ENCODE measurements at places on chromosomes 5 and 9. TPM values are rescaled to one million over a fixed set of nuclear protein-coding genes. Genes with fewer than 3 reads are reported as not detected.
A peak's percentile ranks its signal among the peaks of the same experiment; 100 is the strongest.

Gene FBXL7
- total RNA-seq = 18.1 TPM

Gene CNTNAP3
- total RNA-seq = 16.4 TPM

Gene NSD1
- 44.2 TPM for total RNA-seq

GRCh38 chr5:15683332-15683731 is 183.4 kb downstream of the FBXL7 start:
- DNase-seq = no peak

DNA sequence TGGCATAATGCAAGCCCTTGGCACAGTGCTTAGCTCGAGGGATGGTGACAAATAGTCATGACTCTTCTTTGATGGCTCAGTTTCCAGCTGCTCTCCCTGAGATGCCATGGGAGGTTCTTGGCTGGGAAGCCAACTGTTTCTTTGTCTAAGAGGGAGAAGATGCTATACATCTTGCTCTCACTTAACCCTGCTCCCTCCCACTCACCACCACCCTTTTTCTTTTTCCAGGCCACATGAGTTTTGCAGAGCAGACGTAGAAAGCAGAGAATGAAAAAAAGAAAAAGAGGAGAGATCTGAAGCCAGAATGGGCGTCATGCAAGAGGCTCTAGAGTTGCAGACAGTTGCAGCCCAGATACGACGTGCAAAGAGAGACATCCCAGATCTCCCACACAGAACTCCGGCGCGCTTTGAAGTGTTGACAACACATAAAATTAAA is 160.5 kb downstream of the FGF18 start:
- peak; percentile 48 for DNase-seq

GRCh38 chr5:180138214-180138975 is 66.8 kb upstream of the RNF130 start:
- DNase-seq = peak; percentile 11

- no peak for DNase-seq
Measured at GRCh38 chr5:131644370-131644769, 9.3 kb upstream of the RAPGEF6 start.

- no peak for DNase-seq
Measured at GRCh38 chr5:171895081-171895480, 109.5 kb downstream of the SMIM23 start.
